Activated CD4-positive, alpha-beta T cell treated with anti-CD3 and anti-CD28 coated beads, Interleukin-2, Interleukin-6, amounts not matched to agents 100 ng/mL and 50 ng/mL, durations not matched to agents 16 hours and 8 hours (primary cell): ENCODE measurements at places on chromosomes 4 and X.

- DNase-seq: no peak
Measured at GRCh38 chrX:107707866-107708265, 67.7 kb downstream of the TSC22D3 start.

- DNase-seq: peak; percentile 27
Measured at GRCh38 chrX:41350976-41351569, 17.1 kb downstream of the DDX3X start.

GRCh38 chr4:82559735-82560120 is 2.1 kb downstream of the TMEM150C start:
- DNase-seq: no peak

- DNase-seq: no peak
Measured at GRCh38 chr4:43757147-43757546, 691.5 kb downstream of the KCTD8 start.

GRCh38 chrX:144722307-144722706 is 525.0 kb upstream of the SPANXN1 start:
- no peak for DNase-seq
